ENCODE measurements at places on chromosomes 11 and 22.

DNA sequence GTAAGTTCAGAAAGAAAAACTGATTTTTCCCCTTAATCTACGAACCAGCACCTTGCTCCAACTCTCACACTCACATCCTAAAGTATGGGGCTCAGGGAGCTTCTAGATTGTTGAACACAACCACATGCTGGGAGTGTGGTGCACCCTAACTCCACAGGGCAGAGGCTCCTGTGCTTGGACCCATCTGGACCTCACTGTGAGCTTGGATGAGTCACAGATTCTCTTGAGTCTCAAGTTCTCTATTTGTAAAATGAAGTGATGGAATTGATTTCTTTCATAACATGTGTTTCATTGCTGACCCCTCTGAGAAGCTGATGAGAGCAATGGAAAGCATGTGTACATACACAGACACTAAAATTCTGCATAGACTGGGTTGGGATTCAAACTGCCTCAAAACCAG, 109.7 kb downstream of the PGR start:
- no peaks in the 10 kb centered on the region for H3K36me3 ChIP-seq
- no peak for DNase-seq
- no peaks in the 10 kb centered on the region for H3K27me3 ChIP-seq
- H3K27ac ChIP-seq, result no peak overlapping the region
- no peaks in the 10 kb centered on the region for H3K4me1 ChIP-seq

DNA sequence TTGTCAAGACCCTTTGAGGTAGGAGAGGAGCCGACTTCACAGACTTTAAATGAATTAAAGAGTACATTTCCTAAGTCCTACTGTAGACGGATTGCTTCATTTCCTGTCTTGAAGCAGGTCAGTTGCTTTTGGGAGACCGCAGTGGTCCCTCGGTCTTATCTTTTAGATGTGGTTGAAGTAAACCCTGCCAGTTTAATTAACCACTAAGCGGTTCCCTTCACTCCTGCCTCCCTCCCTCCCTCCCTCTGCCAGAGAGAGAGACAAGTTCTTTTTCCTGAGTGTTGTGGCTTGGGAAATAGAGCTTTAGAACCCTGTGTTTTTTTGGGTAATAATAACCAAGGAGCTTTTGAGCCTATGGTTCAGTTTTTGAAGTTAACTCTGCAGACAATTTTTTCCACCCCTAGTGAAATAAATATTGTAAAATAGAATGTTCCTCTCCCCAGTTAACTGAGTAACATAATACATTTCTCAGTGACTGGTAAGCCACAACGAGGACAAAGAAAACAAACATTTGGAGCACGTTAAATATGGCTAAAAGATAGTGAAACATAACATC, 147.5 kb downstream of the LDLRAD3 start:
- DNase-seq, result no peak
- H3K4me3 ChIP-seq, result no peak overlapping the region
- no peaks in the 10 kb centered on the region for H3K36me3 ChIP-seq
- no peak overlapping the region for H3K27ac ChIP-seq
- no peaks in the 10 kb centered on the region for H3K4me1 ChIP-seq

DNA sequence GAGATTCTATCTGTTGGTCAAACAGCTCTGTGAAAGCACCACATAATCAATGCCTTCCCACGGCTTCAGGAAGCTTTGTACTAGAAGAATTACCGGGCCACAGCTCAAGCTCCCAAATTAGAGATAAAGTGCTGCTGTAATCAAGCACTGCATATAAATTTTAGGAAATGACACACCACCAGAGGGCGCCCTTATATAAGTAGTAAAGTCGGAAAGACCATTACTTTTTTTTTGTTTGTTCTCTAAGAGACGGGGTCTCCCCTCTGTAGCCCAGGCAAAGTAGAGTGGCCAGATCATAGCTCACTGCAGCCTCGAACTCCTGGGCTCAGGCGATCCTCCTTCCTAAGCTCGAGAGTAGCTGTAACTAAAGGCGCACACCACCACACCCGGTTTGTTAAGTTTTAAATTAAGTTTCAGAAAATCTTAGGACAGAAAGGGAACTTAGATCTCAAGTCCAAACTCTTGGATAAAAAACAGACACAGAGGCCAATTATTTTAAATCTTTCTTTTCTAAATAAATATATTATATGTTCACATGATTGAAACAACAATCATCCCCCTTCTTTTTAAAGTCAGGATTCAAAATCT, 32.6 kb downstream of the PRCP start:
- H3K36me3 ChIP-seq, result no peaks in the 10 kb centered on the region
- H3K4me1 ChIP-seq, result no peaks in the 10 kb centered on the region
- no peaks in the 10 kb centered on the region for H3K27me3 ChIP-seq
- peak overlapping the region; percentile 26 for H3K4me3 ChIP-seq

- no peak for DNase-seq
- no peaks in the 10 kb centered on the region for H3K27me3 ChIP-seq
- peaks cover 4% of the 10 kb centered on the region for H3K4me1 ChIP-seq
- H3K36me3 ChIP-seq, result no peaks in the 10 kb centered on the region
- H3K4me3 ChIP-seq, result no peak overlapping the region
- H3K27ac ChIP-seq, result no peak overlapping the region
Observed at GRCh38 chr11:75725547-75726320, 8.1 kb downstream of the MOGAT2 start.

- no peak for DNase-seq
- H3K4me3 ChIP-seq, result no peak overlapping the region
- H3K36me3 ChIP-seq, result no peaks in the 10 kb centered on the region
- H3K27me3 ChIP-seq, result no peaks in the 10 kb centered on the region
- no peak overlapping the region for H3K27ac ChIP-seq
Observed at GRCh38 chr11:66646828-66647227, 8.3 kb downstream of the RBM4 start.

- H3K27me3 ChIP-seq, result no peaks in the 10 kb centered on the region
- no peaks in the 10 kb centered on the region for H3K36me3 ChIP-seq
- no peak overlapping the region for H3K27ac ChIP-seq
- no peaks in the 10 kb centered on the region for H3K4me1 ChIP-seq
- DNase-seq, result no peak
Observed at GRCh38 chr11:10844356-10844755, 13.5 kb downstream of the ZBED5 start.

Data from breast epithelium (tissue), 4 donors.